ENCODE measurements at places on chromosomes 3 and 15. TPM values are rescaled to one million over a fixed set of nuclear protein-coding genes. Genes with fewer than 3 reads are reported as not detected.
A peak's percentile ranks its signal among the peaks of the same experiment; 100 is the strongest.

- no peak for DNase-seq
Measured at GRCh38 chr15:63597038-63597790, at the start of gene FBXL22. TSS of gene FBXL22 (plus strand) at chr15:63597387. CDS start at chr15:63597393, 6 bp downstream.

DNA sequence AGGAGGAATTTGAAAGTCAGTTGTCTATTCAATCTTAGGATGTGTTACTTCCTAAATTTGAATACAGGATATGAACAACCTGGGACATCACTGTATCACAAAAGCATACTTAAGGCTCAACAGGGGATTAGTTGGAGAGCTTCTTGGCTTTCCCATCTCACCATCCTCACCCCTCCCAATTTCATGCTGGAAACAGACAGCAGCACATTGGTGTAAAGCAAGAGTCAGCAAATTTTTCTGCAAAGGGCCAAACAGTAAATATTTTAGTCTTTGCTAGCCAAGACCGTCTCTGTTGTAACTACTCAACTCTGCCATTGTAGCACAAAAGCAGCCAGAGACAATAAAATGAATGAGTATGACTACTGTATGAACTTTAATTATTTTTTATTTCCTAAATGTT, 94.9 kb downstream of the ERC2 start:
- DNase-seq = no peak

DNA sequence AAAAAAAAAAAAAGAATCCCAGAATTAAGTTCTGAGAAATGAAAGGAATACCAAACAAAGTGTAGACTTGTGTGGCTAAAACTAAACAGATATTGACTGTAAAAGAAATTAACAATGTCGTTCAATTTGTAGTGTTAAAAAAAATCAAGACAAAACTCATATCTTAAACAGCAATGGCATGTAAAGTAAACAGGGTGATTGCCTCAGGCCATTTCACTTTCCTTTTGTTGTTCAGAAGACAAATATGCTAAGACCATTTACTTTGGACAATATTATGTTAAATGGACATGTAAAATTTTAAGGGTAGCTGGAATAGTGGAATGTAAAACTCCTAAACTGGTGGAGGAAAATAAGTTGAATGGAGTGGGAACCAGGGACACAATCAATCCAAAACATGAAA, 139.1 kb downstream of the RTP4 start:
- DNase-seq = no peak

DNA sequence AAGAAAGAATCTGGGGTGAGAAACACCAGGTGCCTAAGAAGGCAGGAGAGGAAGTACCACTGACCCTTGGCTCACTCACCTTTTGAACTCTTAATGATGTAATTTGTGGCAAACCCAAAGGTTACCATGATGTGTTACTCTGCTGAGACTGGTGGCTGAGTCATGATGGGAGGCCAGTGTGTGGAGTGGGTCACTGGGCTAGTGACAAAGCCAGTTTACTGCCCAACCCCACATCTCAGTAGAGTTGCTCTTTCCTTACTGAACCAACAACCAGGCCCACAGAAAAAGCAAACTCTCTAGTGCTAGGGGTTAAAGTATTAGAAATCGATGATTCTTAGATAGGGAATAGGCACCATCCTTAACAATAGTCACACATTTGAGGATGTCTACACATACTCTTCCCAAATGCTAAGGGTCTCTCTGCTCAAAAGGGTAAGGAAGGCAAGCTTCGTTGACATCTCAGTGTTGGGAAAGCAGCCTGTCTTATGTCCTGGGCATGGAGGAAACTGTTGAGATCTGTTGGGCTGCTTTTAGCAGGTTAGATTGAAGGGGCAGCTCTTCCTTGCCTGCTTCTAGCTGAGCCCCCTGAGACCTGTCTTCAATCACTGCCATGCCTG, 3.1 kb downstream of the RBP2 start:
- DNase-seq = no peak

DNA sequence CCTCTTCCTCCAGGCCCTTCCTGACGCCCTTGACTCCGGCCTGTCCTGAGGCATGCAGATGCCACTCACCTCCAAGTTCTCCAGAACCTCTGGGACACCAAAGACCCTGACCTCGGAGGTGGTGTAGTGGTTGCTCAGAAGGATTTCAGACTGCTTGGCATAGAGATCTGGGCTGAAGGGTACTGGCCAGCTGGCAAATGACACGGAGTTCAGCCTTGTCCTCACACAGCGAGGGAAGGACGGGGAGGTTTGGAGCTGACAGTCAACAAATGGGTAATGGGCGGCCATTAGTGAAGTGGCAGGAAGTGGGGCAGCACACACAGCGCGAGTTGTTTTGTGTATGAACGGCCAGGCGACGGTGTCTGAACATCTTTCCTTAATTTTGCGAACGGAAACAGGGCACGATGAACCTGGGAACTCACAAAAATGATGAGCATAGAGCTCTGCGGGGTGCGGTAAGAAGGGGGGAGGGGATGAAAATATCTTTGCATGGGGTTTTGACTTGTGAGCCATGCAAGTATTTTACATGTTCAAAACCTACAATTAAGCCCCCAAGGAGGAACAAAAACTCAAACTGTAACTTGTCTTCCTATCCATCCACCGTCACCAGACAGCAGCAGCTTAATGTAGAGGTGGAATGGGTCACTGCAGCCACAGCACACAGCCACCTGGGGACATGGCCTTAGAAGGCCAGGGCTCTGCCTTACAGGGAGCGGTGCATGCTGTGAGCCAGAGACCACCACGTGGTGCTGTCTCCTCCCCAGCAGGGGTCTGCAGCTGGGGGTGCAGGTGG, 43.6 kb upstream of the RPL32 start:
- peak; percentile 48 for DNase-seq

DNA sequence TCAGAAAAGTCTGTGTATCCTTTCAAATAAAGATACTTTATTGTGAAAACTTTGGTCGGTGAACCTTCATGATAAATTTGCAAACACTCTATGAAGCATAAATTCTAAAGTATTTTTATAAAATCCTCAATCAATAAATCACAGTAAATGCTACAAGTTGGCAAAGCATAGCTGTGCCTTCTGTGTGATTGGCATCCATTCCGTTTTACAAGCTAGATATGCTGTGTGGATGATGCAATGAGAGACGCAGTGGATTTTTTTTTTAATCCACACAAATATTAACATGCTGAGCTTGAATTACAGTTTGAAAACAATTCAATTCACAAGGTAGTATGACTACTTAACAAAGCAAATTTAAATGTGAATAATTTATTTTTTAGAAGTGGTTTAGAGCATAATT, 937.2 kb downstream of the ZPLD1 start:
- no peak for DNase-seq

GRCh38 chr15:95948411-95948810, 382.1 kb upstream of the NR2F2 start:
- no peak for DNase-seq

- peak; percentile 88 for DNase-seq
Measured at GRCh38 chr3:44554626-44555592, at the start of gene ZKSCAN7. TSS of gene ZKSCAN7 (plus strand) at chr3:44555193. CDS start at chr3:44557048, 1,855 bp downstream.

DNA sequence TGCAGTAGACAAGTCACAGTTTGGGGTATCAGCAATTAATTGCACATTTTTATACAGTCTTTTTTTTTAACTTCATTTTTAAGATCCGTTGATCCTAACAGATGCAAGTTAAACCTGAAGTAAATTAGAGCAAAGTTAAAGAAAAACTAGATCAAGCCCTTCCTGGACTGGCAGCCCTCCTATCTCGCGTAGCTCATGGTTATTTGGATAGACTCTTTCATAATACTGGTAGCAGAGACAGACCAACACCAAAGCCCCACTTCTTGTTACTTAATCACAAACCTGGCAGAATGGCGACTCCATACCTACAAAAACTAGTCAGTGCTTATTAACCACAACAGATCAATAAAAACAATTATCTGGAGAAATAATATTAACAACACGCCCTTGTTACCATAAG, 26.8 kb downstream of the SOX2 start:
- DNase-seq = no peak

GRCh38 chr15:101315736-101316135, 20.7 kb upstream of the SNRPA1 start:
- no peak for DNase-seq

DNA sequence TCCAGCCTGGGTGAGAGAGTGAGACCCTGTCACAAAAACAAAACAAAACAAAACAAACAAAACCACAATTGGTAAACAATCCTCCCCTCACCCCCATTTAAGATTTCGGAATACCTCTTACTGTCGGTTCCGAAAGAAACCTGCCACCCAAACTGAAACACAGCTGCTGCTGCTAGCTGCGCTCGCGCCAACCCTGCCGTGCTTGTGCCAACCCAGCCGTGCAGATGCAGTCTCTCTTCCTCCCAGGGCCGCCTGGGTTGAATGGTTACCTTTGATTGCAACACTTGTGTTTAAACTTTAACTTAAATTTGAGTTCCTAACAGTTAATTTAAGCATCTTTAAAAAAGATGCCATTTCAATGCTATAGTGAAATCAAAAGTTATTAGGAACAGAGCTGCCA, 28.5 kb upstream of the SPTBN5 start:
- no peak for DNase-seq

GRCh38 chr3:134768837-134769236, 26.2 kb upstream of the EPHB1 start:
- no peak for DNase-seq

DNA sequence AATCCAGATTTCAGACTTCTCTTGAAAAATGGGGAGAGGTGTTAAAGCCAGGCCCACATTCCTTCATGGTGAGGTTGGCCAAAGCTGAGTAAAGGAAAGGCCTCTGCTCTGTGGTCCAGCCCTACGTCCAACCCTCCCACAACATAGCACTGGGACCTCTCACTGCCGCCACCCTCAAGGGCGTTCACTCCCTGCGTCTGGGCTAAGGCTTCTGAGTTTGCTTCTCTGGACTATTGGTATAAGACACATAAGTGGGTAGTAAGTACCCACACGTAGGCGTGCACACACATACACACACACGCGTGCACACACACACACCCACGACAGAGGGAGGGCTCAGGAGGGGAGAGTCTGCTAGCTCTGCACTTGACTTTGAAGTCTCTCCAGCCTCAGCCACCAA, 80.2 kb upstream of the PXYLP1 start:
- DNase-seq = no peak

GRCh38 chr15:78492872-78493271, 14.5 kb upstream of the HYKK start:
- no peak for DNase-seq

DNA sequence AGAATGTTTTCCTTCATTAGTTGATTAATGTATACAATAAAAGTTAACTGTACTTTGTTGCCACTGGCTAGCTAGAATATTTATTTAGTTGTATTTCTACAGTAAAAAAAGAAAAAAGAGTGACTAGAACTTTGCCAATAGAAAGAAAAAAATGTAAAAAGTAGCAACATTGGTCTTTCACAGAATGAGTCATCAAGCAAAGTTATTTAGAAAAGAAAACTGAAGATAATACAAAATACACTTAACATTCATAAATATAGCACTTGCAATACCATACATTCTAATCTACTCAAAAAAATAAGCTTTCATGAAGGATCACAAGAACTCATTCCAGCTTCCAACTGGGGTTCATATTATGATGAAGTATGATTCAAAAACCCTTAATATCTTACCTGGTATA, 83.4 kb downstream of the AQR start:
- no peak for DNase-seq

DNA sequence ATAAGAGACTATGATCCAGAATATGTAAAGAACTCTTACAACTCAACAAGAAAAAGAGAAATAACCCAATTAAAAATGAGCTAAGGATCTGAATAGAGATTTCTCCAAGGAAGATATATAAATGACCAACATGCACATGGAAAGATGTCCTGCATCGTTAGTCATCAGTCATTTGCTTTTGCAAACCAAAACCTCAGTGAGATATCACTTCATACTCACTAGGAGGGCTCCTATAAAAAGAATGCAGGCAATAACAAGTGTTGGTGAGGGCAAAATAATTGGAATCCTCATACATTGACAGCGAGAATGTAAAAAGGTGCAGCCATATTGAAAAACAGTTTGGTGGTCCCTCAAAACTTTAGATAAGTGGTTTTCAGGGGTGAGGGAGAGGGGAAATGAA, 56.9 kb downstream of the EXOG start:
- no peak for DNase-seq

DNA sequence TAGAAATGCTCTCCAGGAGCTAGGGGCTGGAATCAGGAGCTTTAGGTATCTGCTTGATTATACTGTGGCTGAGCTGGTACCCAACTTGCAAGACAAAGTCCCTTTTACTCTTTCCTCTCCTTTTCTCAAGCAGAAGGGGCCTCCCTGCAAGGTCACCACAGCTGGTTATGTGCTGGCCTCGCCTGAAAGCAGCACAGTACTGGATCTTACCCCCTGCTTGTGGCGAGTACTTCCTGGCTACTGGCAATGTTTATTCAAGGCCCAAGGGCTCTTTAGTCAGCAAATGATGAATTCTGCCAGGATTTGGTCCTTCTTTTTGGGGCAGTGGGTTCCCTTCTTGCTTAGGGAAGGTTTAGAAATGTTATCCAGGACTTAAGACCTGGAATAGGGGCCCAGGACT, 234.6 kb downstream of the RAP2B start:
- no peak for DNase-seq

DNA sequence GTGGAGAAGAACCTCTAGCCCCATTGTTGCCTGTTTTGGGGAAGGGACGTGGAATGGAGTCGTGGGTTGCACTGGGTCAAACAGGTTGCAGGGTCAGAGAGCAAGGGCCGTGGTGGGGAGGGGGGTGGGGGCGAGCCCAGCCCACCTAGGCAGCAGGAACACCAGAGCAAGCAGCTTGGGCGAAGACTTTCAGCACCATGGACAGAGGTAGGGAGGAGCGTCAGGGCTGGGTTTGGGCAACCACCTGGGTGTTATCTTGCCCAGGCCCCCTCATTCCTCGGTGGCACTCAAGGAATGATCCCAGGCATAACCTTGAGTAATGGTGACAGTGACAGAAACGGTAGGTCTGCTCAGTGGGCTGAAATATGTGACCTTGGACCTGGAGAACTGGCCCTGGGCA, 45.9 kb upstream of the TMEM115 start:
- no peak for DNase-seq

- DNase-seq = no peak
Measured at GRCh38 chr3:46380471-46381221, 9.9 kb downstream of the CCR5 start.

DNA sequence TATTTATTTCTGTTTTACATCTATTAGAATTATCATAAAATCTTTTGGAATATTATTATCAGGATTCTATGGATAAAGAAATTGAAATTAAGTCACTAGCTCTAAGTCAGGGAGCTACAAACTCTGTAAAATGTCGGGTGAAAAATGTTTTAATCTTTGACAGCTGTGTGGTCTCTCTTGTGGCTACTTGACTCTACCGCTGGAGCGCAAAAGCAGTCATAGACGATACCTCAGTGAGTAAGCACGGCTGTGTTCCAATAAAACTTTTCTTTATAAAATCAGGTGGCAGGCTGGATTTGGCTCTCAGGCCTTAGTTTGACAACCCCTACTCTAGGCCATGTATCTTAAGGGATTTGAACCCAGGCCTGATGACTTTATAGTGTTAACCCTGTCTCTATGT, 88.5 kb upstream of the PFN2 start:
- no peak for DNase-seq

ACKR4 gene
- not detected for total RNA-seq

SLC9C1 gene
- 0.45 TPM for total RNA-seq

GRK7 gene
- 0.09 TPM for total RNA-seq

C3orf49 gene
- total RNA-seq = not detected

KY gene
- total RNA-seq = 2.1 TPM

TMCO5A gene
- not detected for total RNA-seq
